Myocyte (in vitro differentiated cells): ENCODE measurements at places on chromosomes 7 and 10. TPM values are rescaled to one million over a fixed set of nuclear protein-coding genes. Genes with fewer than 3 reads are reported as not detected.

- peak; percentile 27 for DNase-seq
These were observed 265.9 kb upstream of the DGKB start for GRCh38 chr7:15168489-15168888.

- no peak for DNase-seq
These were observed 35.2 kb upstream of the GDF10 start for GRCh38 chr10:47264797-47265281.

DNA sequence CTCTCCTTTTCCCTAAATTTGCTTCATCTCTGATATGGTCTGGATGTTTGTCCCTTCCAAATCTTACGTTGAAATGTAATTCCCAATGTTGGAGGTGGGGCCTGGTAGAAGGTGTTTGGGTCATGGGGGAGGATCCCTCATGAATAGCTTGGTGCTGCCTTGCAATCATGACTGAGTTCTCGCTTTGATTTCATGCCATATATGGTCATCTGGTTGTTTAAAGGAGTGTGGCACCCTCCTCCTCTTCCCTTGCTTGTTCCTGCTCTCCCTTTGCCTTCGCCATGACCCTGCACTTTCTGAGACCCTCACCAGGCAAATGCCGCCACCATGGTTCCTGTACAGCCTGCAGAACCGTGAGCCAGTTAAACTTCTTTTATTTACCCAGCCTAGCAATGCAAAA is 14.5 kb downstream of the NOBOX start:
- DNase-seq, result no peak

- no peak for DNase-seq
These were observed 28.2 kb downstream of the SGPL1 start for GRCh38 chr10:70843776-70844489.

DNA sequence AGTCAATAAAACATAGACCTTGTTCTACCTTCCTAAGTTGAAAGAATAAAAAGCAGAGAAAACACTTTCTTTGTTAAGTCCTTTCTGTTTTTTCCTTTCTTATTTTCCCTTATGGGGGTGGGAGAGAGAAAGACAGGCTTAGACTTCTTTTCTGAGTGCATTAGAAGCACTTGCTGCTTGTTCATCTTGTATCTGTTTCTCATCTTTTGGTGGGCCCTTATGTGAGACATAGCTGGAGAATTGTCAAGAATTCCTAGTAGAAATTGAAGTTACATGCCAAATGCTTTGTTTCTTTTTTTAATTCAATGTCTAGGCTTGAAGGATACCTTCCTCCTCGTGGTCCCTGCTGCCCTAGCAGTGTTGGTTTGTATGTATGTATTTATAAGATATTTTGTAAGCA is 6.7 kb downstream of the EIF4EBP2 start:
- DNase-seq, result no peak

DNA sequence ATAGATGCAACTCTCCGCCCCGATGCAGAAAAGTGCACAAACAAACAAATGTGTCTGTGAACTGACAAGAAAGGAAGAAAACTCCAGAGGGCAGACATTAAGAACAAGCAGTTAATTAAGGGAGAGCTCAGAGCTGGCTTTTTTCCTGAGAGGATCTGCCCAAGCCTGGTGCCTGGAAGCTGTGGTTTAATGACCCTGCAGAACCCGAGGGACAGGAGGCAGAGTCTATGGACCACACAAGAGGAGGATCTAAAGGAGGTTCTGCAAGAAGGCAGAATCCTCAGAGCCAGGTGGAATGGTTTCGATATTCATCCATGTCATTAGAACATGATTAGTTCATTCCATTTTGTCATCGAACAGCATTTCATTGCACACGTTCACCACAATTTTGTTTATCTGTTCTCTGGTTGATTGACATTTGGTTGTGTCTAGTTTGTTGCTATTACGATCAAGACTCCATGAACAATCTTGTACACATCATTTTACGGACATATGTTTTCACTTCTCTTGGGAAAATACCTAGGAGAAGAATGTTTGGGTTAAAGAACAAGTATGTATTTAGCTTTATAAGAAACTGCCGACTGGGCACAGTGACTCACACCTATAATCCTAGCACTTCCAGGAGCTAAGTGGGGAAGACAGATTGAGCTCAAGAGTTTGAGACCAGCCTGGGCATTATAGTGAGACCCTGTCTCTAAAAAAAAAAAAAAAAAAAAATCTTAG is 560.2 kb downstream of the CALN1 start:
- DNase-seq, result no peak

DNA sequence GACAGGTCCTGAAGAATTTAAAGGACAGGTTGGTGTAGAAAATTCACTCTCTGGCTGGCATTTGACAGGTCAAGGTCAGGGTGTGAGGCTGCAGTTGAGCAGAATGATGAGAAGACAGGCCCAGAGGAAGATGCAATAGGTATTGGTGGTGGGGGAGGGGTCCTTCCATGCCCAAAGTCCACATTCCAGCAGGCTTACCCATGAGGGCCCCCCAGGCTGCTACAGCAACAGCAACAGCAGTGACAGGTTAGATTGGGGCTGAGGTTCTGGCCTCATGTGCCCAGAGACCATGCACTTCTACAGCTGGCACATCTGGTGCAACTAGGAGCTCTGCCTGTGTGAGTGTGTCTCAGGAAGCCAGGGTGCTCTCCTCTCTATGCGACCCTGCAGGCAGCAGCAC is 223.5 kb upstream of the GHITM start:
- no peak for DNase-seq

DNA sequence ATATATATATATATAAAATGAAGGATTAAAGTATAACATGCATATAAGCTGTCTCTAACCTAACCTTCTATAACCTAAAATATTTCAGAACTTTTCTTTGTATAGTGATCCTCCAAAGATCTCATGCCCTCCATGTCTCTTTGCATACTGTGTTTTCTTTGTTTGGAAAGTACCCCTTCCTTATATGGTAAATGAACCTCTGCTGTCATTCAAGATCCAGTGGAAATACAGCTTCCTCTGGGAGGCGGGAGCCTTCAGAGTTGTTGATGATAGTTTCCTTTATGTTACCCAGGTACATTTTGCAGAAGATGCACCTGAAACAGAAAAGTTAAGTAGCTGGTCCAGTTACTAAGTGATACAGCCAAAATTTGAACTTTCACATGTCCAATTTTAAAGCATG is 233.3 kb upstream of the FOXP2 start:
- DNase-seq, result no peak

DNA sequence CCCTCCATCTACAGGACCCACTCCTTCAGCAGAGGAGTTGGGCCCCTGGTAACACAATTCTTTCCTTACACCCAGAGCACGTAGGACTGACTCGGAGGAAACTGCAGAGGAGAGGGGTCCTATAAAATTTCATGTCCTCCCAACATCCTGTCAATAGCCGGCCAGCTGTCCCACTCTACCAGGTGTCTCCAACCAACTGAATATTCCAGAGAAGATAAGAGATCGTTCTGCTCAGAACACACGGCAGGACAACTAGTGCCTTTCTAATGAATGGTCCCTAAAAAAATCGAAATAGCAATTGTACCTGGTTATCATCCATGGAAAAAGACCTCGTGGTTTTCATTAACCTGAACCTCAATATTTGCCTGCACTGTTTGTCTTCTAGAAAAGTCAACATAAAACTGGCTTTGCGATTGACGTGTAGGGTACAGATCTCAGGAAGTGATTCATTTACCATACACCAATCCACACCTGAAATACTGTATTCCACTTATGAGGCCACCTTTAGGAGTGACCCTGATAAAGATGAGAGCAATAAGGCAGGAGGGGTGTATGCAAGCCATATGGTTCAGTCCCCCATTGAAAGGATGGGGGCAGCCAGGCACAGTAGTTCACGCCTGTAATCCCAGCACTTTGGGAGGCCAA is 111.7 kb downstream of the PARP12 start:
- no peak for DNase-seq

The RBM20 gene
- 2.6 and 3.0 TPM in 2 replicates for total RNA-seq

The ZNF25 gene
- 14.9 and 15.0 TPM in 2 replicates for total RNA-seq

The STEAP1B gene
- 0.99 TPM in 1 of 2 replicates, not detected in the other for total RNA-seq

The LIPF gene
- 1.7 and 2.4 TPM in 2 replicates for total RNA-seq

The SPACDR gene
- total RNA-seq, result 0.31 and 0.48 TPM in 2 replicates
